IMR-90 (cell line): ENCODE measurements at places on chromosomes 1 and 21. TPM values are rescaled to one million over a fixed set of nuclear protein-coding genes. Genes with fewer than 3 reads are reported as not detected.

GRCh38 chr1:89129911-89130310 is 4.0 kb upstream of the GBP2 start:
- no peak for DNase-seq

DNA sequence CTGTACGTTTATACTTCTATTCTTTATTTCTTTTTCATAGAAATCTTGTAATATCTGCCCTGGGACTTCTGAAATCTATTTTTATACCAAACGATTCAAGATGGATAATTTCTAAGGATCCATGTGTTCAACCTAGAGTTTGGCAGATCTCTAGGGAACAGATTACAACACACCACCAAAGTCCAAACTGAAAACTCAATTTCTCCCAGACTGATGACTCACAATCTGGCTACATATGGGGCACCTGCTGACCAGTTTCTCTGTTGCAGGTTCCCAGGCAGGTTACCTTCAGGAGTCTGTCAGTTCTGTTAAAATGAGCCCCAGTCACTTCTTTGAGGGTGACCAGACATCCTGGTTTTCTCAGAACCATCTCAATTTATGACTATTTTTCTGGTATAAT is 439.4 kb downstream of the GPATCH2 start:
- no peak for DNase-seq

GRCh38 chr1:15848143-15848928 is 829 bp downstream of the SPEN start:
- DNase-seq, result peak; percentile 23

GRCh38 chr1:172530000-172530399 is 3.0 kb upstream of the SUCO start:
- no peak for DNase-seq

- DNase-seq, result peak; percentile 45
These were observed 265.9 kb upstream of the RUNX1 start for GRCh38 chr21:35314857-35315582.

DNA sequence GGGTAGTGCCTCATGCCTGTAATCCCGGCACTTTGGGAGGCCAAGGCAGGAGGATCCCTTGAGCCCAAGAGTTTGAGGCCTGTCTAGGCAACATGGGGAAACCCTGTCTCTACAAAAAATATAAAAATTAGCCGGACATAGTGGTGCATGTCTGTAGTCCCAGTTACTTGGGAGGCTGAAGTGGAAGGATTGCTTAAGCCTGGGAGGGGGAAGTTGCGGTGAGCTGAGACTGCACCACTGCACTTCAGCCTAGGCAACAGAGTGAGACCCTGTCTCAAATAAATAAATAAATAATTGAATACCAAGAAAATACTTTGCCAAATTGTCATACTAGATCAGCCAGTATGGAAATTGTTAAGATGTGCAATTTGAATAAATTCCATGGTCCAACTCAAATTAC is 5.9 kb upstream of the RBBP5 start:
- no peak for DNase-seq

DNA sequence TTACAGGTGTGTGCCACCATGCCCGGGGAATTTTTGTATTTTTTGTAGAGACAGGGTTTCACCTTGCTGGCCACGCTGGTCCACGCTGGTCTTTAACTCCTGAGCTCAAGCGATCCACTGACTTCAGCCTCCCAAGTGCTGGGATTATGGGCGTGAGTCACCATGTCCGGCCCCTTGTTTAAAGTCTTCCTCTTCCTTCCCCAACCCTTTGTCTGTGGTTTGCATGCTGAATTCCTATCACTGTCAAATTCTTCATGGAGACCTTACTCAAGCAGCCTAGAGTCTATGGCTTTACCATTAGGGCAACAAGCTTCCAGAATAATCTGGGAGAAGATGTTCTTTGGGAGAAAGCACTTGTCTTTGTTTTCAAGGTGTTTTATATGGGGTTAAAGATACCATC is 34.7 kb downstream of the B3GALT5 start:
- DNase-seq, result peak; percentile 63

- DNase-seq, result no peak
These were observed 14.0 kb downstream of the THEMIS2 start for GRCh38 chr1:27886353-27886679.

DNA sequence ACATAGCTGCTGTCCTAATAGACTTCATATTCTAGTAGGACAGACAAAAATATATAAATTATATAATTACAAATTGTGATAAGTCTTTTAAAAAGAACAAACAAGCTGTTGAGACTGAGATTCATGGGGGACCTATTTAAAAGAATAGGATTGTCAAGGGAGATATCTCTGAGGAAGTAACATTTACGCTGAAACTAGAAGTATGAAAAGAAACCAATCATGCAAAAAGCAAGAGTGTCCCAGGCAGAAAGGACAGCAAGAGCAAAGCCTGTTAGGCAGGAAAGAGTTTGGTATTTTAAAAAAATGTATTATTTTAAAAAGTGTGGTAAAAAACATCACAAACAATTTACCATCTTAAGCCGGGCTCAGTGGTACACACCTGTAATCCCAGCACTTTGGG is 9.1 kb upstream of the METTL13 start:
- no peak for DNase-seq

DNA sequence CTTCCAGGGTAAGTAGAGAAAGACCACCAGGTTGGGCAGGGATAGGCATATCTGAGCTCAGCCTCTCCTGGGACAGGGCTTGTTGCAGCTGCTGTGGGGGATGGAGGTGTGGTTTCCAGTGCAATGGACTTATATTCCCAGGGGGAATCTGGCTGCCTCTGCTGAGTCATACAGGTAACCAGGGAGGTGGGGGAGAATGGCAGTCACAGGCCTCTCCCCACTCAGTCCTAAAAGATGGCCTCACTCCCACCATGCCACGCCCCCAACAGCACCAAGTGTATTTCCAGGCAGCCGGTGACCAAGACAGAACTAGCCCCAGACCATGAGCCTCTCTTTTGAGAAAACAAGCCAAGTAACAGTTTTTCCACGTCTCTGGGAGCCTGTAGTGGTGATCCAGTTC is 1240.7 kb downstream of the BRINP3 start:
- no peak for DNase-seq

DNA sequence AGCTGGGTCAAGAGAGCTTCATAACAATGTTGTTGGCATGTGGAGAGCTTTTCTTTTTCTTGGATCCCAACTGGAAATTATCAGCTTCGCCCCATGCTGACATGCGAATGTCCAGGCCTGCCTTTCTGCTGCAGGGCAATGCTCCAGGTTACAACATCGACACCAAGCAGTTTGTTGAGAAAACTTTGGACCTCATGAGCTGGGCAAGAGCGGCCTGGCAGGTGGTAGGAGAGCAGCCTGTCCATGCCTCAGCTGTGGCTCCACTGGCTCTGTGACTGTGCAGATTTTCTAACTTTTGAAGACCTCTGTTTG is 41.4 kb downstream of the MTARC1 start:
- DNase-seq, result no peak

GRCh38 chr1:67676287-67676686 is 8.7 kb upstream of the GADD45A start:
- DNase-seq, result no peak

DNA sequence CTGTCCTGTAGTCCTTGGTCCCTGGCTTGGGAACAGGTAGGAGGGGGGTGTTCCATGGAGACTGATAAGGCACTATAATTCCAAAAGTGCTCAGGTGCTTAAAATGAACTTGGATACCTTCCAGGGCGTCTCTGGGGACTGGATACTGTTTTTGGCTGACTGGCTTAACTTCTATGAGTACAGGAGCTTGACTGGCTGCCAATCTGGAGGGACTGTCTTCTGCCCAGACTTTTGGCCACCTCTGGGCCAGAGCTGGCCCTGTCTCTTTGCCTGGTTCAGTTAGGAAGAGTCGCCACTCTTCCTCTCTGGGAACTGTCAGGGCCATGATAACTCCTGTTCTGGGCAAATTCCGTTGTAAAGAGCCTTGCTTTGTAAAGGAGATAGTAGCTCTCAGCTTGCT is 407.0 kb downstream of the TGFB2 start:
- DNase-seq, result no peak

GRCh38 chr1:159845751-159846629 is 16.5 kb downstream of the VSIG8 start:
- no peak for DNase-seq

GRCh38 chr1:99122039-99122438 is 117.4 kb upstream of the PLPPR5 start:
- no peak for DNase-seq

DNA sequence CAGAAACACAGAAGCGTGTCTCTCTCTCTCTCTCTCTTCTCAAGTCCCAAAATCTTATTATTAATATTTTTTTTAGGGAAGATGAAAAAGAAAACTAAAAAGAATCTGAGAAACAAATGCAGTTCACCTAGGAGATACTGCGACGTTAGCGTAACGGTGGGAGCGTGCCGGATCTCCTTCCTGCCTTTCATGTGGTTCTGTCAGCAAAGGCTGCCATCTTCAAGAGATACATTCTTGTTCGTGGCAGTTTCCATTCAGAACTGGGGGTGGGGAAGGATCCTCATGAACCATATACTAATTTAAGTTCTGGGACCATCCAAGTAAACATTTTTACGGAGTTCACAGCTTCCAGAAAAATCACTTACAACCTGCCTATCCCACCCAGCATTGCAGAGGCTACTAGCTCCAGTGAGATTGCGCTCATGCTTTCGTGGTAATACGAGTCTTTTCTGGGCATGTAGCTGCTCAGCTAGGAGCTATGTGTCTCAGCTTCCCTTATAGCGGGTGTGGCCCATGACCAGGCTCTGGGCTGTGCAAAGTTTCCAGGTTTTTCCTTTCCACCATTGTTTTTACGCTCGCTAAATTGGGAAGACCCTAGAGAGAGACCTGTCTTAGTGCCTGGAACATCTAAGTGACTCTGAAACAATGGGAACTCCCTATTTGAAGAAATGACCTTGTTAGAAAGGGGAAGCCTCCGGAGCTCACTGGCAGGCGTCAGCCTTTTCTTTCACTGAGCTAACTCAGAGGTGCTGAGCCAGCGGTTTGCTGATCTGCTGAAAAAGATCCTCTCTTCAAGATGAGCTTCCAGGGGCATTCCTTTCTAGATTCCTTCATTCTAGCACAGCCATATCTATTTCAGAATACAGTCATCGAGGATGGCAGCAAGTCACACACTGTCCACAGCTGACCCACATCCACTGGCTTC is 17.3 kb downstream of the SLAMF1 start:
- DNase-seq, result no peak

GRCh38 chr1:53190210-53190611 is 6.4 kb upstream of the CPT2 start:
- no peak for DNase-seq

- no peak for DNase-seq
These were observed 182.9 kb downstream of the AKT3 start for GRCh38 chr1:243667133-243667532.

GRCh38 chr1:32342704-32343103 is 6.7 kb upstream of the MARCKSL1 start:
- no peak for DNase-seq

- DNase-seq, result peak; percentile 7
These were observed 1.5 kb downstream of the HMCN1 start for GRCh38 chr1:185735701-185736064.

GRCh38 chr1:157001304-157001703 is 44.2 kb downstream of the ARHGEF11 start:
- peak; percentile 29 for DNase-seq

GRCh38 chr1:210786546-210786945 is 347.4 kb downstream of the KCNH1 start:
- no peak for DNase-seq

DNA sequence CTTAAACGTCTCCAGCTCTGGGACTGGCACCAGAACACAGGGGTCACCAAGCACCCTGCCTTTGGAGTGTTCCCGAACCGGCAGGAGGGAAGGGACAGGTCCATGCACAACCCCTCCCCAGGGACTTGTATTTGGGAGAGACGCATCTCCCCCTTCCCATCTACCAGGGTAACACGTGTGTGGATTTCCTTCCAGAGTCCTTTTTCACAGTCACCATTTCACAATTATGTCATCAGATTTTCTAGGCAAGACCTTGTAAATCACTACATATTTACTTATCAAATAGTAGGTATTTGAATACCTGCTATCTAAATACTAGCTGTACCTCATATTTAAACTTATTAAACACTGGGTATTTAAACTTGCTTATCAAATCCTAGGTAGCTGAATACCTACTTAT is 57.4 kb upstream of the AJAP1 start:
- DNase-seq, result no peak

DNA sequence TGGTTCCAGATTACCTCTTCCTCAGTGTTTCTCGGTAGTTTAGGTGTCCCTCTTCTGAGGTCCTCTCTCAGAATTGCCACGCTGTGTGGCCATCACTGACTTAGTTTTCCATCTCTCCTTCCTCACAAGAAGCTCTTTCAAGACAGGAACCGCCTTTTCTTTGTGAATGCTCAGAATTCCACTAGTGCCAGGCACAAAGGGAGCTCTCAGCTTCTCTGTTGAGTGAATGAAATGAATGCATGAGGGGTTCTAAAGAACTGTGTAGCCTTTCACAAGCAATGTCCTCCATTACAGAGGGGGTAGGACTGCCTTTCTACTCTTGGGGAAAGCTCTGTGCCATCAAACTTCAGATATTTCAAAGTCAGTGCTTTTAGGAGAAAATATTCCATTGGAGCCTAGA is 546.8 kb downstream of the RWDD3 start:
- no peak for DNase-seq

DNA sequence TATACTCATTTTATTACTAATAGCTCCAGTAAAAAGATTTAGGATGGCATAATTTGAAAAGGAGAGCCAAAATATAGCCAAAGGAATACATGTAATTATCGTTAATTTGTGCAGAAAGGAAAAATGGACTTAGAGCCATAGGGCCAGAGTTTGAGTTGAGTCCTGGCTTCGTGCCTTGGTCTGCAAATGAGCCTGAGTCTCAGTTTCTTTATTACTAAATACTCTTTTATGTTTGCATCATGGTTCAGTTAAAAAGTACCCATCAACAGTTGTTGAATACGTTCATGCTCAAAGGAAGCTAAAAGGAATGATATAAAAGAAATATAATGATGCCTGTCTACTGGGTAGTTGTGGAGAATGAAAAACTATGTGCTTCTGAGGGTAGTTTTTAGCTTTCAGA is 155.7 kb upstream of the FAM78B start:
- no peak for DNase-seq

DNA sequence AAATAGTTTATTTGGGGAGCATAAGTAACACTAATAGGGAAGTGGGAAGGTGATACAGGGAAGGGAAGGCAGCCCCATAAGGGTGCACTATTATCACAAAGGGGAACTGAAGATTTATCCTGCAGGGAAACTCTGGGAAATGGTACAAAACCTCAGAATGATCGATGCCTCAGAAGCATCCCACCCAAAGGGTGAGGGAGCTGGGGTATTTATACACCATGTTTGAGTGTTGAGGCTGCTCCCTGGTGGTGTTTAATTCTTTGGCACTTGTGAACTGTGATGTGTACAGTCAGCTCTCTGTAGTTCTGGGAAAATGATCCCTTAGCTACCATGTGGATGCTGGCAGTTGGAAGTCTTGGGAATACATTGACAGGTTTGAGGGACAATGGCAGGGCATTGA is 5.1 kb upstream of the TRIM62 start:
- no peak for DNase-seq

GRCh38 chr1:229075217-229075616 is 195.7 kb upstream of the RAB4A start:
- no peak for DNase-seq

AJAP1 gene
- total RNA-seq, result under 0.01 TPM in 2 replicates

TNFRSF18 gene
- total RNA-seq, result 0.18 TPM in 1 of 2 replicates, not detected in the other

LRRC38 gene
- not detected in 2 replicates for total RNA-seq

SYTL1 gene
- 0.18 and 0.28 TPM in 2 replicates for total RNA-seq

TNFRSF4 gene
- total RNA-seq, result not detected in 2 replicates

SHE gene
- total RNA-seq, result not detected in 2 replicates

PLA2G2F gene
- total RNA-seq, result not detected in 2 replicates

KDF1 gene
- total RNA-seq, result not detected in 2 replicates

FAAH gene
- total RNA-seq, result under 0.01 TPM in 1 of 2 replicates, not detected in the other

OR2L2 gene
- not detected in 2 replicates for total RNA-seq

PDC gene
- not detected in 2 replicates for total RNA-seq

ERICH3 gene
- total RNA-seq, result not detected in 2 replicates

BRDT gene
- total RNA-seq, result not detected in 2 replicates

SLC25A24 gene
- 20.4 and 45.3 TPM in 2 replicates for total RNA-seq

CYP4B1 gene
- total RNA-seq, result not detected in 2 replicates

ARHGEF19 gene
- 3.3 and 4.5 TPM in 2 replicates for total RNA-seq
